ENCODE measurements at places on chromosomes 5 and 9.

DNA sequence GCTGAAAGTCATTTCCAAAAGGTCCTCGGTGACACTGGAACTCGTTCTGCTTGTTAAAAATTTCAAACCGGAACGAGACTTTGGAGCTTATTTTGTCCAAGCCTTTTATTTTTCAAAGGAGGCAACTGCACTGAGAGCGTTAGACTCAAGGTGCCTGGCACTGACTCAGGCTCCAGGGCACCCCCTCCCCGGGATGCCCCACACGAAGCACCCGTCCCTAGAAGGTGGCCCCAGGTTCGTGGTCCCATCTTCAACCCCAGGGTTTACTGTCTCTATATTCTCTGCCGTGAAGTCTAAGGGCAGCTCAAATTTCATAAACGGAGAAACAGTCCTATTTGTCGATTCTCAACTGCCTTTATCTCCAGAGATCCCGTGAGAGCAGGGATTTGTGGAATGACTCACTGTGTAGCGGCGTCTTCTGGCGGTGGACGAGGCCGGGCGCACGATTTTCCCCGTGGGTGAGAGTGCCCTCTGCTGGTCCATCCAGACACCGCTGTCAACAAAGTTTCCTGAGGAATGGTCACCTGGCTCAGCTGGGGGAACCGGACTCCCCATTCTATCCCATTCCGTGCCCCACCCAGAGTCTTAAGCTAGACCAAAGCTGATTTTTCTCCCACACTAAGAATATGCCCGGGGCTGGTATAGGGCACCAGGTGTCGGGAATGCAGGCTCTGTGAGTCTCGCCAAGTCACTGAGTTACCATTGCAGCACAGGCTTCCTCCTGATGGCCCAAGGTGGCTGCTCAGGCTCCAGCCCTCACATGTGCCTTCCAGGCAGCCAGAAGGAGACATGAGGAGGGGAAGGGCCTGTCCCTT lies 27.1 kb upstream of the SLC6A19 start:
- no peak for DNase-seq

DNA sequence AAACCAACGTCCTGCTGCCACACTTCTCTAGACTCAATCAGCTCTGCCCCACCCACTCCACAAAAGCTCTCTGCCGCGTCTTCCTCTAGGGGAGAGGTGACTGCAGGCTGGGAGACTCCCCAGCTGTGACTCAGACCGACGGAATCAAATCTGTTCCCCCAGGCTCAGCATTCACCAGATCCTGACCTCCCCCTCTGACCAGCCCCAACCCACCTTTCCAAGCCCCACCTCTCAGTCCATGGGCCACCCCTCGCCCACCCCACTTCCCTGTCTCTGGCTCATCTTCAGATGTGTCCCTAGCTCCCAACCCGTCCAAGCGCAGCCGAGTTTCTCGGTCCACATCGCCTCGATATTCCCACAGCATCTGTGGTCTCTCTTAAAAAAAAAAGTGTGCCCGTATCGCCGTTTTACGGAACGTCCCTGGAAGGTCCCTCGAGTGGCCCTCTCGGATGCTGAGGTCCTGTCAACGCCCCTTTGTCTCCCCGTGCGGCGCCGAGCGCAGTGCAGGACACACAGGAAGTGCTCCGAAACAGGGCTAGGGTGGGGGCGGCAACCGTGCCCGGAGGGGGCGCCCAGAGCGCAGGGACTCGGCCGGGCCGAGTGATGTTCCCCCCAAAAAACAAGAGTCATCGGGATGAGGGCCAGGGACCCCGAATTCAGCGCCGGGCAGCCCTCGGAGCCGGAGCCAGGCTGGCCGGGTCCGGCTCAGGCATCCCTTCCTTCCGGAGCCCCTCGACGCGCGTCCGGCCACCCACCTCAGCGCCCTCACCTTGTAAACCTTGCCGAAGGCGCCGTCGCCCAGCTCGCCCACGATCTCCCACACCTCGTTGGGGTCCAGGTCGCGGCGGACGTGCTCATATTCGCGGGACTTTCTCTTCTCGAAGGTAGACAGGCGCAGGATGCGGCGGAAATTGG lies 649 bp downstream of the STK10 start:
- DNase-seq = peak; percentile 25

DNA sequence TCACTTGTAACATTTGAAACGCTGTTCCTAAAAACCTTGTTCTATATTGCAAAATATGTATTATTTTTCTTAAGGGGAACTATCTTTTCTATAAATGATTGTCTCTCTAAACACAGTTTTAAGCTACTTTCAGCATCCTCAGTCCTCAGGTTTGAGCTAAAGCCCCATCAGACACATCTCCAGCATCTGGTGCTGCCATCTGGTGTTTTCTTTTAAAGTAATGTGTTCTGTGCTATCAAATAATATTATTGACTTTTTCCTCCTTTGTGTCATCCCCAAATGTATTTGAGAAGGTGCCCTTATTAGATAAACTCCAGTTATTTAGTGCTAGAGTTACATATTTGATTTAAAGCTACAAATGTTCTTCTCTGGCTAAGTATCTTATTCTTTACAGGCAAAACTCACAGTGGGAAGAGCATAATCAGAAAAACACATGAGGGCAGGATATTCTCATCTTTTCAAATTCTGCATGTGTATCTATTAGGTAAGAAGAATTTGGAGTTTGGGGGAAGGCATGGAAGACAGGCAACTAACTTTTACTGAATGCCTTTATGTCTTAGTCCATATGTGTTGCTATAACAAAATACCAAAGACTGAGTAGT lies 27.5 kb downstream of the ZNF474 start:
- DNase-seq = no peak

- DNase-seq = no peak
Measured at GRCh38 chr5:150112201-150113046, 26.1 kb upstream of the CSF1R start.

DNA sequence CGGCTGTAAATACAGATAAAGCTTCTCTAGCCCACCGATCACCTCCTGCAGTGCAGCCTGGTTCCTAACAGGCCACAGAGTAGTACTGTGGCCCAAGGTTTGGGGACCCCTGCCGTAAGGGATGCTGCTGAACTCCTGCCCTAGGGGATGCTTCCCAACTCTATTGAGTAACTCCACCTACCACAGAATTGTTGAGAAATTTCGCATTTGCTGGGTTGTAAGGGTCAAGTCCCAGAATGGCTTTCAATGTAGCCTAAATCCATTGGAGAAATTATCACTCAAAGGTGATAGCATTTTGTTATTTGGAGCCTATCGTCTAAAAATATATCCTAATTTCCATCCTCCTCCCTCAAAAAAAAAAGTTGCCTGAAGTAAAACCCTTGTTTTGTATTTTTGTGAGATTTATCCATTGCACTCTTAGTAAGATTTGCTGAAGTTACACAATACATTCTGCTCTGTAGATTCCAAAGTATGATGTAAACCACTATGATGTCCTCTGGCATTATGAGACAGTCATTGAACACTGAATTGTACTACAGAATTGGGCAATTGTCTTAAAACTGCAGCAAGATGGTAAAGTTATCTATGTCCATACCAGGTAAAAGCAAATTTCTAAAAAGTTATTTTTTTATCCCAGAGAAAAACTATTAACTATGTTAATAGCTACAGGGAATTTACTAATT lies 14.0 kb downstream of the ACTBL2 start:
- DNase-seq = no peak

All from activated naive CD4-positive, alpha-beta T cell (primary cell).